Umbilical cord (tissue), 2 donors: ENCODE measurements at places on chromosomes 3 and 15.

- DNase-seq = no peak
Measured at GRCh38 chr15:57263520-57263919, 112.8 kb upstream of the CGNL1 start.

- DNase-seq = no peak
Measured at GRCh38 chr3:146307456-146307725, 56.5 kb upstream of the PLSCR4 start.

GRCh38 chr3:113890256-113890900 is 51.8 kb downstream of the GRAMD1C start:
- DNase-seq = no peak

DNA sequence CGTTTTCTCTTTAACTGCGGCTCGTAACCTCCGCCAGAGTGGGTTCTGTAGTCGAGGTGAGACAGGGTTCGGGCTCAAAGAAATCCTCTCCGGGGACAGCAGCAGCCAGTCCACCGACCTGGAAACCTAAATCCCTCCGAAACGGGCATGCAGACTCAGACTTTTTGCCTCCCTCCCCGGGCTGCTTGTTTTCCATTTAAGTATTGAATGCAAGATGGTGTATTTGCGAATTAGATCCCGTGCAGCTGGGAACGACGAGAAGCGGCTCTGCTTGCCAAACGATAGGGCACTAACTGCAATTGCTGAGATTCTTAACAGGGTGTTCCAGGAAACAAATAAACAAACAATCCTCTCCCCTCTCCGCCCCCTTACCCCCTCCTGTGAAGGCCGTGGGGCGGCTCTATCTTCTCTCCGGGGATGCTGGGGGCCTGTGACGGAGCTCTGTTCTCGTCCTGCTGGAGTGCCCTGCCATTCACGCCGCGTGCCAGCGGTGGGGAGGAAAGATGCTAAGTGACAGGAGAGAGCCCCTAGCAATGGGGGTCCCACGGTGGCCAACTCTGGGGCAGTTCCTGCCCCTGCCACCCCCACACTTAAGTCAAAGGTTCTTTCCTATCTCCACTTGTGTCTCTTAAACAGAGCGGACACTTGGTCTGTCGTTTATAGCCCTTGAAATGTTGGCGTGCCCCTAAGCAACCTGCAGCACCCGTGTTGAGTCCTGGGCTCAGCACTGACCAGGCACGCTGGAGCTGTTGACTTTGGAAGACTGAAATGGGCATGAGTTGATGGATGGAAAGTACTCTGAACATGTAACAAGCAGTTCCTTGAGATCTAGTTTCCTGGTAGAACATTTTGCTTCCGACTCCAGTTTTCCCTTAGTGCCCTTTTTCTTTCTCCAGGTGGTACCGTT is 1.3 kb upstream of the ETV5 start:
- no peak for DNase-seq

- DNase-seq = no peak
Measured at GRCh38 chr15:47685141-47685870, 32.0 kb upstream of the SEMA6D start.
